Endothelial cell (in vitro differentiated cells): ENCODE measurements at places on chromosomes 3 and 15.

DNA sequence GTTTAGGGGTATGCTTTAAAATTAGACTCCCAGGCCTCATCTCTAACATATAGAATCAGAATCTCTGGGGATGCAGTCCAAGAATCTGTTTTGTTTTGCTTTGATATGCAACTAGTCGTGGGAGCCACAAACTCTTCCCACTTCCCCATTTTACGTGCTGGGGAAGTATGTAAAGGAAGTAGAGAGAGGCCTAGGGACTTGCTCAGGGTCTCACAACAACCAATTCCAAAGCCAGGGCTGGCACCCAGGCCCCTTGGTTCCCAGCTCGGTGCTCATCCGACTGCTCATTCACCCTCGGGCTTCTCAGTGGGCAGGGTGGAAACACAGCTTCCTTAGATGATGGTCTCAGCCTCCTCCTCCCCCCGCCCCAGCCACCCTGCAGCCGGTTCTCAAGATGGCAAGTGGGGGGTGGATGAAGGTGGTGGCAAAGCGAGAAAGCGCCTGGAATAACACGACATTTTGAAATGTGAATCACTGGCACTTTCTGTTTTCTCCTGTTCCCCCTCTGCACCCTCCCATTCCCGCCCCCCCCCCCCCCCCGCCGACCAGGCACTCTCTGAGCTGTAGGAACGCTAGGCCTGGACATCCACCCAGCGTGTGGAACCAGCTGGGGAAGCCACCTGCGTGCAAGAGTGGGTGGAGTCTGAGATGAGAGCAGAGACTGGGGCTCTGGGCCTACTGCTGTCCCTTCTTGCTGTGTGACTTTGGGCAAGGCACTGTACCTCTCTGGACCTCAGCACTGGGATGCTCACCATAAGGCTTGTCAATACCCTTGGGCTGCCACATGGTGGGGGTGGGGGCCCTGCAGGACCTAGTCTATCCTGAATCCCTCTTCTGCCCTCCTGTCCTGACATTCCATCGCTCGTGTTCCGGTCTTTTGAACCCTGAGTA is 214.5 kb downstream of the RPLP1 start:
- no peak for DNase-seq

- DNase-seq: no peak
Observed at GRCh38 chr3:194030372-194030771, 105.6 kb upstream of the HES1 start.

DNA sequence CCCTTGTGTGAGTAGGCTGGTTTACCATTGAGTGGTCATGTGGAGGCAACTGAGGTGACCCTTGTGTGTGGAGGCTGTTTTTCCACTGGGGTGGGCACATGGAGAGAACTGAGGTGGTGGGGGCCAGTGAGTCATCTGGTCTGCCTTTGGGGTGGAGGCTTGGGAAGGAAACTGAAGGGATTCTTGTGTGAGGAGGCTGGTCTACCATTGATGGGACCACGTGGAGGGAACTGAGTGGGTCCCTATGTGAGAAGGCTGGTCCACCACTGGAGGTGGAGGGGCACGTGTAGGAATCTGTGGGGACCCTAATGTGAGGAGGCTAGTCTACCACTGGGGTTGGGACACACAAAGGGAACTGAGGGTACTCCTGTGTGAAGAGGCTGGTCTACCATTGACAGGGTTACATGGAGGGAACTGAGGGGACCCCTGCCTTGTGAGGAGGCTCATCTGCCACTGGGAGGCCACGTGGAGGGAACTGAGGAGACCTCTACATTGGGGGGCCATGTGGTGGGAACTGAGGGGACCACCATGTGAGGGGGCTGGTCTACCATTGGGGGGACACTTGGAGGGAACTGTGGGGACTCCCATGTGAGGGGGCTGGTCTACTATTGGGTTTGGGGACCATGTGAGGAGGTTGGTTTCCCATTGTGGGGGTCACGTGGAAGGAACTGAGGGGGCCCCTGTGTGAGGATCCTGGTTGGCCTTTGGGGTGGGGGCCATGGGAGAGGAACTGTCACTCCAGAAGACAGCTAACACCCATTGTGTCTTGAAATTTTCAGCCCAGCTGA is 164.5 kb downstream of the WNT7A start:
- DNase-seq: no peak

- no peak for DNase-seq
Observed at GRCh38 chr3:12901623-12902045, 60.3 kb upstream of the RPL32 start.

DNA sequence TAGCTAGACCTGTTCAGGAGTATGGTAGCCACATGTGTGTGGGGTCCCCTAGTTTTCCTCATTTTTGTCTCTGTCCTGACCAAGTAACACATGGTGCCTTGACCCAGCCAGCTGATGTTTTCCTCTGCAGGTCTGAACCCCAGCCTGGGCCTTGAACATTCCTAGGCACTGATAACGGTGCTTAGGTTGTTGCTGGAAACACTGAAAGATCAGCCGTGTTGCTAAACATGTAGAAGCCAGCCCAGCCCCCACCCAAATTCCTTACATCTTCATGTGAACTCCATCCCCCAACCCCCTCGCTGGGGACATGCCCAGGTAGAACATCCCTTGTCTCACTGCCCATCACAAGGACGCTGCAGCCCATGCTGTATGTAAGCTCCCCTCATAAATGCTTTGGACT is 18.7 kb downstream of the RTP3 start:
- no peak for DNase-seq

DNA sequence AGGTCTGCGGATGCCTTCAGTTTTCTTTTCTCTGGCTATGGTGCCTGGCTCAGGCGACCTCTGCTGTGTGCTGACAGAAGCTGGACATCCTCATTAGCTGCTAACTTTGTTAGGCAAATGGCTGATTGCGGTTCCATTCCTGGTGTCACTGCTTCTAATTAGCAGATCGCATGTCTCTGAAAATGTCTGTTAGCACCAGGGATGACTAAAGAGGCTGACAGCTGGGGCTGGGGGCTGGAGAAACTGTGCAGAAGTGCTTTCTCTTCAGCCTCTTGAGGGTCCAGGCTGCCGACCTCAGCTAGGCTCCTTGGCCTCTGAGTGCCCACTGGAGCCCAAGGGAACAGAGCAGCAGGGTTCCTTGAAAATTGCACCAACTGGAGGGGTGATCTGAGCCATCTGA is 39.3 kb downstream of the CHCHD6 start:
- DNase-seq: no peak

- DNase-seq: no peak
Observed at GRCh38 chr3:193451902-193452301, 73.3 kb upstream of the ATP13A5 start.

DNA sequence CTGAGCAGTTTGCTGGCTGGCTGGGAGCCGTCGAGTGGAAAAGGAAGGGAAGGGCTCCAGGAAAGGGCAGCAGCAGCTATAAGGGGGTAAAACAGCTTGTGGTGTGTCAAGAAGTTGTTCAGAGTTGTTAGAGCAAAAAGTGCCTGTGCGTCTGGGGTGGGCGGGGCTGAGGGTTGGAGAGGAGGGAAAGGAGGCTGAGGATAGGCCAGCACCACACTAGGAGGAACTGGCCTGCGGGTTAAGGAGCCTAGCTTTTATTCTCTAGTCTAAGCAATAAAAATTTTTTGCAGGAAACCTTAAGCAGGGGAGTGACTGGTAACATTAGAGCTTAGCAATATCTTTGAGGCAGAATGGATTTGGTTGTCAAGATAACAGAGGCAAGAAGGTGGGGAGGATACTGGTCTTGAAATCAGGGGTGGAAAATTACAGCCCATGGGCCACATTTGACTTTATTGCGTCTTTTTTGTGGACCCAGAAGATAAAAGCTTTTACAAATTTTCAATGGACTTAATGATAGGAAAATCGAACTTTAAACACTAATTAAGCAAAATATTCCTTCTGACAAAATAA is 134.5 kb upstream of the AADACL2 start:
- DNase-seq: no peak

GRCh38 chr3:135991621-135992020 is 26.1 kb downstream of the PPP2R3A start:
- DNase-seq: no peak

GRCh38 chr3:140187028-140187427 is 252.0 kb downstream of the CLSTN2 start:
- DNase-seq: no peak

GRCh38 chr3:66609660-66610561 is 109.1 kb upstream of the LRIG1 start:
- DNase-seq: no peak

DNA sequence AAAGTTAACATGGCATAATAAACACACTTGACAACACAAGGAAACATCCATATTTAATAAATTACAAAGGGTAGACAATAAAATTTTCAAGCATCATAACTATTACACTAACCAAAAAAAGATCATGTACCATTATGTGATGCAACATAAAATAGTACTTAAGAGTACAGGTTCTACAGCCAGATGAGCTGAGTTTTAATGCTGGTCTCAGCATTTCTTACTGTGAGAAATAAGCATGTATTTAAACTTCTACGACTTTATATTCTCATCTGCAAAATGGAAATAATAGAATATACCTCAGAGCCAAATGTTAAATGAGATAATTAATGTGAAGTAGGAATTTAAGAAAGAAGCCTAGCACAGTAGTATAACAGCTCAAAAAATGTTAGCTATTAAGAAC is 33.7 kb upstream of the SLC12A8 start:
- no peak for DNase-seq
